ENCODE measurements at places on chromosomes 16 and 17.

DNA sequence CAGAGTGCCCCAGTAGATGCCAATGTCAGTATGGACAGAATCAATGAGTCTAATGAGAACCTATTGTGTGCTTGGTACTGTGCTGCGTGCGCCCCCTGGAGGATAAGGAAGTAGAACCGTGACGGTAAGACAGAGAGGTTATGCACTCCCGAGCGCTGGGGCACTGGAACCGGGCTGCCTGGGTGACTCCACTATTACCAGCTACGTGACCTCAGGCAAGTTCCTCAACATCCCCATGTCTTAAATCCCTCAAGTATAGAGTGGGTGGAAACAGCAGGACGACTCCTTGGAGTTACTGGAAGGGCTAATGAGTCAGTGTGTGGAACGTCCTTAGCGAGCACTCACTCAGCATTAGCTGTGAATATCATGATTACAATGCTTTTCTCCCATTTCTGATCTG, 16.2 kb downstream of the CHST4 start:
- DNase-seq, result peak; percentile 15

GRCh38 chr17:35947156-35947585, 3.7 kb upstream of the LYZL6 start:
- DNase-seq, result peak; percentile 28

DNA sequence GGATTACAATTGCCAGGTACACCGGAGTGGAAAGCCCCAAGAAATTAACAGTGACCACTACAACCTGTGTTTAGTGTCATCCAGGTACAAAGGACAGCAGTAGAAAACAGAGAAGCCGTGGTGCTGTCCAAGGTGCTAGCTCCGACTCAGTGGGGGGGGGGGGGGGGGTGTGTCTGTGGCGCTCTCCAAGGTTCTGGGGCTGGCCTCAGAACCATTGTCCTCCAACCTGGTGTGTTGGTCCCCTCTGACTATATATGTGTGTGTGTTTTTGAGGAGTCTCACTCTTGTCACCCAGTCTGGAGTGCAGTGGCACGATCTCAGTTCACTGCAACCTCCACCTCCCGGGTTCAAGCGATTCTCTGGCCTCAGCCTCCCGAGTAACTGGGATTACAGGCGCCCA, 5.8 kb upstream of the ZNF23 start:
- peak; percentile 39 for DNase-seq

DNA sequence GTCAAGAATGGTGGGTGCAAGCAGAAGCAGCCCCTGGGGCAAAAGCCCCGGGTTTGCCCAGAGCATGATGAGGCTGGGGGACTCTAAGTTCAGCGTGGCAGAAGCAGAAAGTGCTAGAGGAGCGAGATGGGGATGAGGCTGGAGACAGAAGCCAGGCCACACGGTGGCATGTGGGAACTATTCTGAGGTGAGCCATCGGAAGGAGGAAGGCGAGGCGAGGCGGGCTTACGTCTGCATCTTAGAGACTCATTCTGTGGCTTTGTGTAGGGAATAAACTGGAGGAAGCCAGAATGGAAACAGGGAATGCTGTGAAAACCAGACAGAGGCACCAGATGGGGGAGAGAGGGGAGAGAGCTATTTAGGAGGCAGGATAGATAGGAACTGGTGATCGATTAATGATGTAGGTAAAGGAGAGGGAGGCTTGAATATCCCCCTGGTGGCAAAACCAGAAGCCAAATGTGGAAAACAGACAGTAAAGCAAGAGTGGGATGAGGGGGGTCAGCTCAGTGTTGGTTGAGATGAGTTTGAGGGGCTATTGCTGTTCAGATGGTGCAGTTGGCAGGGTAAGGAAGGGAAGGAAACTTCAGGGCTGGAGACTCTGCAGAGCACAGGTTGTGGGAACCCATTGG, 3.1 kb upstream of the TNFSF13 start:
- no peak for DNase-seq

- DNase-seq, result no peak
Measured at GRCh38 chr16:3212567-3212966, 22.4 kb downstream of the ZNF200 start.

GRCh38 chr17:40059729-40060475, 2.9 kb upstream of the THRA start:
- no peak for DNase-seq

GRCh38 chr17:46120078-46120477, 73.2 kb downstream of the KANSL1 start:
- no peak for DNase-seq

GRCh38 chr17:39600997-39601597, 6.6 kb downstream of the NEUROD2 start:
- DNase-seq, result no peak

- no peak for DNase-seq
Measured at GRCh38 chr17:9982159-9982558, 77.1 kb upstream of the RCVRN start.

GRCh38 chr16:54928016-54928356, 2.7 kb upstream of the IRX5 start:
- DNase-seq, result peak; percentile 40

GRCh38 chr16:76213860-76214259, 63.3 kb upstream of the CNTNAP4 start:
- DNase-seq, result no peak

DNA sequence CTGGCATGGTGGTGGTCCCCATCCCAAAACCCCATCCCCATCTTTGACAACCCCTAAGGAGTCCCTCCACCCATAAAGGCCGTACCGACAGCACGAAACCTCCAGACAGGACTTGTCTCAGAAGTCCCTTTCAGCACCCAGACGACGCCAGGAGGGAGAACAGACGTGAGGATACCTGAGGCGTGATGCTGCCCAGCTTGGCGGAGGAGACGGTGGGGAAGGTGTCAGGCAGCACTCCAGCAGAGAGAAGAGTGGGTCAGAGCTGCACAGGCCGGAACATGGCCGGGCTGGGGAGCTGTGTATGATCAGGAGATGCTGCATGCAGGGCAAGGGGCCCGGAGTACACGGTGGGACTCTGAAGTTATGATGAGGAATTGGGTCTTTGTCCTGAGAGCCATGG, 244.2 kb downstream of the GSG1L start:
- DNase-seq, result no peak

- no peak for DNase-seq
Measured at GRCh38 chr16:66647866-66648265, 43.4 kb downstream of the CMTM3 start.

DNA sequence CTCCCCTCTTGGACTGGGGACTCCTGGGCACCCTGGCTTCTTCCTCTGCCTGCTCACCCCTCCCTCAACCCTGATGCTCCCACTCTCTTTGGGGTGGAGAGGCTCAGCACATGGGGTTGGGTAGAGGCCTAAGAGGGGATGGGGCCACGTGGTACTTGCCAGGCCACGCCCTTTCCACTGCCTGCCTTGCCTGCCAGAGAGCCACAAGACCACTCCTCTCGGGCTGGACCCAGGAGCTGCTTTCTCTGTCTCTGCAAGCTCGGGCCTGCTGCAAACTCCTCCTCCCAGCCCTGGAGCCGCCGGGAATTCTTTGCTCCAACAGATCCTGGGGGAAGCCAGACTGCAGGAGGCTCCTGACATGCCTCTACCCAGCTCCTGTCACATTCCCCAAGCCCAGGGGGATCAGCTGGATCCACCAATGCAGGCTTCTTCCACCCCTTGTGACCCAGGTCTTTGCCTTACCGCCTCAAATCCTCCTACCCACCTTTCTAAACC, 11.8 kb downstream of the DLX4 start:
- no peak for DNase-seq

DNA sequence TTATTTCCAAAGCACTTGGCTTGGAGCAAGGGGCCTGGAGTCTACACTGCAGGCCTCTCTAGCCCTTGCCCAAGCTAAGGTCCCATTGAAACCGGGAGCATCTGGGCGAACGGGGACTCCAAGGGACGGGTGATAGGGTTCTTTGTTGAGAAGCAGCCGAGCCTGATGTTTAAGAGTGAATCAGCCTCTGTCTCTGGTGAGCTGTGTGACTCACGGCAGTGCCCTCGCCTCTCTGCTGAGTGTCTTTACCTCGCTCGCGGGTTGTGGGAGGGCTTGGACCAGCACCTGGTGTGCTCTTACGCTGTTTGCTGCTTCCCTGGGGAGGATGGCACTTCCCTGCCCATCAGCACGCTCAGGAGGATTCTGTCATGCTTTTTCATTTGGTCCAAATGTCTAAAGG, 1.3 kb downstream of the HGS start:
- DNase-seq, result peak; percentile 67

GRCh38 chr17:17352836-17353624, 49.9 kb downstream of the NT5M start:
- no peak for DNase-seq

- no peak for DNase-seq
Measured at GRCh38 chr16:20598832-20599469, 22.8 kb upstream of the ACSM2B start.

DNA sequence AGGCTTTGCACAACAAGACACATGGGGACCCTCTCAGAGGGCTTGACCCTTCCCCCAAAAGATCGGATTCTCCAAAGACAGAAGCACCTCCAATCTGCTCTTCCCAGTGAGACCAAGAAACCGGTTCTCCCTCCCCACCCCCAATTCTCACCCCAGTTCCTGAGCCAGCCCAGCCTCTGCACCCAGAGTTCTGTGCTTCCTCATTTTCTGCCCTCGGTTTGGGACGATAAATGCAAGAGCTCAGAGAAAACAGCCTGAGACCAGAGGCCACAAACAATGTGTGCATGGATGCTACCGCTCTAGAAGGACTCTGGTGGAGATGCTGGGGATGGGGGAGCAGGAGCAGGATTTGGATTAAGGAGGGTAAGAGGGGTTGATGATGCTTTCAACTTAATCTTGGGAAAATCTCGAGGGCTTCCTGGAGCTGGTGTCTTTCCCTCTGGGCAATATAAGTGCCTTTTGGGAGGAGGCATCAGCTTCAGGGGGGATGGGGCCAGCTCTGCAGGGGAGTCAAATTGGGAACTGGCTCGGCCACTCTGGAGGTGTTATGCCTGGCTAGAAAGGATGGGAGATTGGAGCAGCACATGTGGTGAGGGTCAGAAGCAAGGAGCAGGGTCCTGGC, 6.0 kb downstream of the KRT15 start:
- DNase-seq, result no peak

- DNase-seq, result no peak
Measured at GRCh38 chr16:8867216-8867931, 1.4 kb downstream of the CARHSP1 start.

- DNase-seq, result no peak
Measured at GRCh38 chr17:791829-792228, 9.7 kb downstream of the MRM3 start.
